Transverse colon (tissue), 4 donors: ENCODE measurements at places on chromosomes 6 and 20. TPM values are rescaled to one million over a fixed set of nuclear protein-coding genes. Genes with fewer than 3 reads are reported as not detected.
A peak's percentile ranks its signal among the peaks of the same experiment; 100 is the strongest.

The CST1 gene
- not detected for total RNA-seq

The CGAS gene
- total RNA-seq: 11.2 TPM

The MLIP gene
- total RNA-seq: 0.64 TPM

The MYB gene
- 20.9 TPM for total RNA-seq

The ANGPT4 gene
- not detected for total RNA-seq

The BEND3 gene
- 12.1 TPM for total RNA-seq

The GGT7 gene
- total RNA-seq: 16.2 TPM

The BPIFB1 gene
- not detected for total RNA-seq

The ROS1 gene
- 4.1 TPM for total RNA-seq

The ZFP57 gene
- total RNA-seq: not detected

The CRIP3 gene
- total RNA-seq: 0.82 TPM

The GTF2H4 gene
- 2.0 TPM for total RNA-seq

The ME1 gene
- total RNA-seq: 6.0 TPM

The LHFPL5 gene
- not detected for total RNA-seq

The TMEM244 gene
- not detected for total RNA-seq

The HLA-G gene
- total RNA-seq: not detected

The CCN6 gene
- total RNA-seq: not detected

The ENPP5 gene
- total RNA-seq: 5.5 TPM

The CFAP61 gene
- not detected for total RNA-seq

GRCh38 chr20:46827718-46828458, 66.8 kb upstream of the EYA2 start:
- no peak for DNase-seq

DNA sequence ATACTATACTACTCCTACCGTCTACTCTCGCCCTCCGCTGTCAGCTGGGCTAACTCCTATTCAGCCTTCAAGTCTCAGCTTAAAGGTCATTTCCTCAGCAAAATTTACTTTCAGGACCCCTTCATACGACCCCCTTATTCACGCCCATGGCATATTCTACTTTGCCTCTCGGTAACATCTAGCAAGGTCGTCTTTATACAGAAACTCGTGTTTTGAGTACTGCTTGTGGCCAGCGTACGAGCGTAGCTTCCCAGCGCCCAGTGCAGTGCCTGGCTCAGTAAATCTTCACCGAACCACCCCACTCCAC, 546 bp downstream of the CRNKL1 start:
- no peak for DNase-seq

GRCh38 chr20:14114065-14114704, 118.9 kb downstream of the MACROD2 start:
- no peak for DNase-seq

DNA sequence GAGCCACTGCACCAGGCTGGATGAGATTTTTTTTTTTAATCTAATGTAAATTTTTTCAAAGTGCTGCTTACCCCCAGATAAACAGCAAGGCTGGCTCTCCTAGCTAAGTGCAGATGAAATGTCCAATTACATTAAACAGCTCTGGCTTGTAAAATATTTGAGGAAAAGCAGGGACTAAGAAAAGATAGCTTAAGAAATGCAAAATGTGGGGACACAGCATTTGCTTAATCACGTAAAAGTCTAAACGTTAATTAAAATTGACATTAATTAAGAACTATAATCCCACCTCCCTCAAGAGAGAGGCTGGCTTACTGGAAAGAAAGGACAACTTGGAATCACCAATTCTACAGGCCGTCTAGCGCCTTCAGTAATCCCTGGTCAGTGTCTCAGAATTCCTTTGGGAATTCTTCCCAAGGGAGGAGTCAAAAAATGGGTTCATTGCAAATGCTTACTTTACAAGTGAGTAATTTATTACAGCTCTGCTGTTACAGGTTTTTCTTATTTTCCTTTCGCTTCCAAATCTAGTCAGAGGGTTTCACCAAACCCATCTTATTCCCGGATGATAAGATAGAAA, 13.6 kb upstream of the MARCKS start:
- no peak for DNase-seq

- DNase-seq: no peak
These were observed 29.1 kb downstream of the ZDHHC14 start for GRCh38 chr6:157410045-157410444.

GRCh38 chr6:39314273-39314795, at the start of gene KCNK17:
TSS of gene KCNK17 (minus strand) at chr6:39314419. CDS start at chr6:39314320, 99 bp downstream.
- no peak for DNase-seq

- no peak for DNase-seq
These were observed 1.3 kb upstream of the LZTS3 start for GRCh38 chr20:3174442-3175261.

- no peak for DNase-seq
These were observed 540.6 kb downstream of the QKI start for GRCh38 chr6:163955096-163955495.

- DNase-seq: peak; percentile 53
These were observed 855.8 kb upstream of the CITED2 start for GRCh38 chr6:140230282-140230681.

- DNase-seq: no peak
These were observed 13.0 kb downstream of the BAG6 start for GRCh38 chr6:31639449-31639861.

DNA sequence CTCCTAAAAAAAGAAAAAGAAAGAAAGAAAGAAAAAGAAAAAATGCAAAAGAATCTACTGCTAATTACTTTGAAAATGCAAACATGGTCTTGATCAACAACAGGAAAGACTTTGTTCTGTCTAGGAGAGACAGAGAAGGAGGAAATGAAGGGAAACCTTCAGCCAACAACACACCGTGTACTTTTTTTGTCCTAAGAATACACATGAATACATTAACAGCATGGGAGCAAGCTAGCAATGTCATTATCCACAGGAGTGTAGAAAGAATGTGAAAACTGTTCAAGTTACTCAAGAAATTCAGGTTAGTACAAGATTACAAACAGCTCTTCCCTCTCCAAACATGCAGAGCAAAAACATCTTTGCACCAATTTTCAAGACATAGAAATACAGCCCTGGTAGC, 326.3 kb downstream of the UBE3D start:
- no peak for DNase-seq

- no peak for DNase-seq
These were observed 60.7 kb upstream of the SMLR1 start for GRCh38 chr6:130766239-130767144.

DNA sequence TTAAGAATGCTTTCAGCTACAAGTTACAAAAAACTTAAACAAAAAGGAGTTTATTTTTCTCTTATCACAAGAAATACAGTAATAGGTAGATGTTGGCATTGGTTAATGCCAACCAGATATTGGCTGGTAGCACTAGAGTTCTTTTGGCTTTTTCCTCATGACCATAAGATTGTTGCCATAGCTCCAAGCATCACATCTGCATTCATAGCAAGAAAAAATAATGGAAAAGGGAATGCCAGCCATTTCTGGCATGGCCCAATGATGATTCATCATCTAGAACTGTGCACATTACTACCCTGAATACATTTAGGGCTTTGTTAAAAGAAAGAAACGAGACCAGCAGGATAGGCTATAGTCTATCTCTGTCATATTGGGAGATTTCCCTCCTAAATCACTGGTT, 20.8 kb upstream of the SIRT5 start:
- DNase-seq: no peak

GRCh38 chr6:99761711-99762110, 155.1 kb downstream of the PRDM13 start:
- no peak for DNase-seq

- no peak for DNase-seq
These were observed 98.0 kb downstream of the ANKRD6 start for GRCh38 chr6:89530982-89531381.

- DNase-seq: no peak
These were observed 18.1 kb downstream of the PNLDC1 start for GRCh38 chr6:159817951-159818739.

DNA sequence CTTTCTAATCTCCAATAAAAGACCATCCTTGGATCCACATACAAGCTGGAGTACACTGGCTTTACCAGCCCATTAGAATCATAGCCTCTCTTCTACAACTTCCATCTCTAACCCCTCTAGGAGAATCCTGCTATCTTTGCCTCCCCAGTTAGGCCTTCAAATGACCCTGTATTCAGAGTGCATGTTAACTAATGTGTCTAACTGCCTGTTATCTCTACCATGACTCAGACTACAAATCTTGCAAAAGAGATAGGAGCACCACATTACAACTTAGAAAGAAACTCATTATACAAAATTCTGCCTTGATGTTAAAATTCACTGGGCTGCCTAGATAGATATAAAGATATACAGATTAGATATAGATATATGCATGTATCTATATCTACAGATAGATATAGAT, 28.2 kb downstream of the GPR63 start:
- no peak for DNase-seq

- DNase-seq: no peak
These were observed 30.6 kb upstream of the QKI start for GRCh38 chr6:163383912-163384311.

- DNase-seq: no peak
These were observed 11.2 kb upstream of the BHLHE23 start for GRCh38 chr20:63017826-63018411.

DNA sequence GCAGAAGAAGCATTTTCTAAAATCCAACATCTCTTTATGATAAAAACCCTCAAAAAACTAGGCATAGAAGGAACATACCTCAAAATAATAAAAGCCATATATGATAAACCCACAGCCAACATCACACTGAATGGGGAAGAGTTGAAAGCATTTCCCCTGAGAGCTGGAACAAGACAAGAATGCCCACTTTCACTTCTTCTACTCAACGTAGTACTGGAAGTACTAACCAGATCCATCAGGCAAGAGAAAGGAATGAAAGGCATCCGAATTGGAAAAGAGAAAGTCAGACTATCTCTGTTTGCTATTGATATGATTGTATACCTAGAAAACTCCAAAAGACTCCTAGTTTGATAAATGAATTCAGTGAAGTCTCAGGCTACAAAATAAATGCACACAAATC, 7.9 kb upstream of the CDK19 start:
- DNase-seq: no peak
